ENCODE measurements at places on chromosomes 7 and 10.
A peak's percentile ranks its signal among the peaks of the same experiment; 100 is the strongest.

DNA sequence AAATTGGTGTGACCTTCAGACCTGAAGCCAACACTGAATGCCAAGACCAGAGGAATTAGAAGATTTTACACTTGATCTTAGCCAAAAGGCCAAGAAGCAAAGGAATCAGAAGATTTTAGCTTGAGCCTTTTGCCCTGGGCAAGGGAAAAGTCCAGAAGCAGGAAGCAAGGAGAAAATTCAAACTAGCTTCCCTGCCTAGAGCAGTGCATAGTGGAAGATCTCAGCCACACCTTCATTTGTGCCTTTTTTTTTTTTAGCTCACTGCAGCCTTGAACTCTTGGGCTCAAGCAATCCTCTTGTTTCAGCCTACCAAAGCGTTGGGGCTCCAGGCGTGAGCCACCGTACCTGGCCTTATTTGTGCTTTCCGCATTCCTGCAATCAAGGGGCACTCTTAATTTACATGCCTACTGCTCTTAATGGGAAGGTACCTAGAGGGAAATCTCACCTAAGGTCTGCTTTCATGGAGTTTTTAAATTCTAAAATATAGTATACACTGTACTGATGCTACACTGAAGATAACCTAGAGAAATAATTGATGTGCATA is 8.3 kb upstream of the PIP4K2A start:
- no peak for DNase-seq

DNA sequence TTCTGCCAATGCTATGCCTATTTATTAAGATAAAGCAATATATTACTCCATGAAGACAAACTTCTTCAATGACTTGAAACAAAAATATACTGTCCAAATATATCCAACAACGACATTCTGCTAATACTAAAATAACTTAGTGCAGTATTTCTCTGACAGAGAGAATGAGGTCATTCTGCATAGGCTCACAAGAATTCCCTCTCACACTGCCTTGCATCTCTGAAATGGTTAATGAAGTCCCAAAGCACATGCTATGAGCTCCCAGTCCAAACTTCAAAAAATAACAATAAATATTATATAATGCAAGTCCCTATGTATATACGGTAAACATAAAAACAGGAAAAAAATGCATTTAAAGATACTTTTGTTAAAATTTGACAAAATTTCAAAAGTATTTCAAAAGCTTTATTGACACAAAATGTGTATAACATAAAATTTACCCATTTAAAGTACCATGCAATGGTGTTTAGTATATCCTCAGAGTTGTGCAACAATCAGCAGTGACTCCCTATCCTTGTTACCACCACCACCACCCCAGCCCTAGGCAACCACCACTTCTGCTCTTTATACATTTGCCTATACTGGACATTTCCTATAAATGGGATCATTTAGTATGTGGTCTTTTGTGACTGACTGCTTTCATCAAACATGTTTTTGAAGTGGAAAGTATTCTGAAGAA is 27.6 kb downstream of the CHCHD3 start:
- DNase-seq: no peak

GRCh38 chr7:96224685-96225084 is 97.2 kb downstream of the SLC25A13 start:
- peak; percentile 16 for DNase-seq

DNA sequence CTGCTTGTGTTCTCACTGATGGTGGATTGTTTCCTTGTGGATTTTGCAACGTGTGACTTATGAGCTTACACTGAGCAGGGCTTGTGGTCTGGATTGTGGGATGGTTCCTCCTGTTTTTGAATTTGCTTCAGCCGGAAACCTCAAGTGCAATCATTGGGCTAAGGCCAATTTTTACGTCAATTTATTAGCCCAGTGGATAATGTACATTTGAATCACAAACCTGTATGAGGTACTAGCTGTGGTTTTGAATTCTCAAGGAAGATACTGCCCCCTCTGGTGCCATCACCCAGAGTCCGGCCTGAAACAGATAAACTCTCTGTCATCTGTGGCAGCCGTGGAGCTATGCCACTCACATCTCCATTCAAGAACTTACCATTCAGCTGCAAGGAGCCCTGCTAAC is 7.3 kb upstream of the ZNF777 start:
- DNase-seq: no peak

- no peak for DNase-seq
Measured at GRCh38 chr7:7639421-7639820, 1.1 kb upstream of the UMAD1 start.

DNA sequence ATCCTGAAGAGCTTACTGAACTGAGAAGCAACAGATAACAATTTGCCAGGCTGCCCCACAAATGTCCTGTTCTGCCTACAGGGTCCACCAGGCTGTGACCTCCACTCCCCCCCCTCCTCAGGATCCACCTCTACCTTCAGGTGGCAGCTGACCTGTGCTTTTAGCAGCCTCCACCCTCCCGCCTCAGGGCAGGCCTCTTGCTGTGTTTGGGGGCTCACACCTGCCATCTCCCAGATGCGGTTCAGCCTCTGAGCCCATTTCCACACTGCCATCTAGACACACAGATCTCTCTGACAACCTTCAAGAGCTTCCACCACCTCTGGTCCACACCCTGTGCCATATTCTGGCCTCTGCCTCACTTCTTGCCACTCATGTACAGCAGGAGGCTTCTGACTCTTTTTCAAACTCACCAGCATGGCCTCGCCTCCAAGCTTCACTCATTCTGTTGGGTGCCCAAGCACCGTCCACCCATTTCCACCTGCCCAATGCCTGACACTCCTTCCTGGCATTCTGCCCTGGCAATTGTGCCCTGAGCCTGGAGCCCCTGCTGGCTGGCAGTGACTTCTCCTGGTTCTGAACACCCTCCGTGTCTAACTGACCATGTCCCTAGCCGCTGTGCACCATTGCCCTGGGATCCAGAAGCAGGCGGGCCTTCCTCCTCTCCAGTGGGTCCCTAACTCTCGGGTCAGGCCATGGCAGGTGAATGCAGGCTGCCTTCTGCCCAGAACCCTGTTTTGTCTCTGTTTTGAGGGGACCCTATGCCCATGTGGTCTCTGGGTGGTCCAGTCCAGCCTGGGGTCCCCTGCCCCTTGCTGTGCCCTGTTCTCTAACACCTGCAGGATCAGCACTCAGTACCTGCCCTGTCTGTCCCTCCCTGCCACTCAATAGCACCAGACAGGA is 18.5 kb downstream of the TMEM72 start:
- no peak for DNase-seq

GRCh38 chr7:75866489-75867389 is 12.1 kb upstream of the RHBDD2 start:
- peak; percentile 42 for DNase-seq

DNA sequence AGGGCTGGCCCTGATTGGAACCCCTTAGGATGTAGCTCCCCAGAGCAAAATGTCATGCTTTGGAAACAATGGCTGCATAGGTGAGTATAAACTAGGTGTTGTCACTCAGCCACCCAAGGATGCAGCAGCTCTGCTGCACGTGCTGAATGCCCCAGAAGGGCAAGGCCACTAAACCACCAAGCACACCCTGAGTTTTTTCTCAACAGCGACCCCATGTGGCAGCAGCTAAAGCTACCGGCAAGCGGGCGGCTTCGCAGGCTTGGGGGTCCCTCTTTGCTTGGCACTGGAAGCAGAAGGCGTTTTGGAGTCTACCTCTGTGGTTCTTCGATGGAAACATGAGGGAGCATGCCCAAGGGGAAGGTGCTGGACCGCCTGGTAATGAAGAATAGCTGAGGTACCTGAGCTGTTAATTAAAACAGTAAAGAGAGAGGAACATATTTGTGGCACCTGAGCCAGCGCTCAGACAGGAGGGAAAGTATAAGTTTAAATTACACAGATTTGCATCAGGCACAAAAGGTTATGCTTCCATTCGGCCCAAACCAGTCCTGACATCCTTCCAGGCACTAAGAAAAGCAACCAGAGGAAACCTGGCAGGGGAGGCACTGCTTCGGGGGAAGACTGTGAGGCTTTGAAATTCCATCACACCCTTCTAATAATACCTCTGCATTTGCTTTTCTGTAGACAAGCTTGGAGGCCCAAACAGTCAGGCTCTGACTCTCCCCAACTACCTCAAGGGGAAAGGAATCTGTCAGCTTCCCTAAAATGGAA is 152.1 kb downstream of the GFRA1 start:
- DNase-seq: no peak

DNA sequence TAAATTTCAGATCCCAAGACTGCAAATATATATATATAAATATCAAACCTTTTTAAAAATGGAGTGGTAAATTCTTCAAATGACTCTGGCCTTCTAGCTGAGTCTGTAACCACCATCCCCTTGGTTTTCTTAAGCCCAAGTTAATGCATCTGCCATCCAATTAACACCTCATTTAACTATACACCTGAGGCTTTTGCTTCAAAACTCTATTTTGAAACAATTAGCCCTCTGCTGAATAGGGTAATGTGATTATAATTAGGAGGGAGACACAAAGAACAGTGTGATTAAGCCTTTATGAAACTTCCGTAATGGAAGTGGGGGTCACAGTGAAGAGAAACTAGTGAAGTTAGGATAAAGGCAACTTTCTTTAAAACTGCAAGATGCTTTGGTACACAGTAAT is 83.6 kb downstream of the GPR37 start:
- DNase-seq: no peak

GRCh38 chr7:83111391-83111790 is 51.3 kb downstream of the PCLO start:
- DNase-seq: no peak

DNA sequence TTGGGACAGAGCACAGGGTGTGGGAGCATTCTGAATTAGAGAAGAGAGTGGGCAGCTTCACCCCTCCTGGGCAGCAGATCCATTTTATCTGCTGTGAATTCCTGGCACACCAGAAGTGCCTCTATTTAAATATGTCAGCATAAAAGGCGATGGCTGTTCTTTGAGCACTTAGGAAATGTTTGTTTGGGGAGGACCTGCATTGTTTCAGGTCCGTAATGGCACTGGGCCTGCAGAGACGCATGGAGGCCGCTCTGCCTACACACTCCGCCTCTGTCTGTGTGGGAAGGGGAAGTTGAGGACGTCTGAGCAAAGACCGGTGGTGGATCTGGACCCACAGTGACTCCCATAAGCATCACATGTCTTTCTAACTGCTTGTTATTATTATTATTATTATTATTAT is 253.2 kb downstream of the CAMK1D start:
- DNase-seq: no peak

GRCh38 chr10:22647244-22647643 is 67.1 kb downstream of the PIP4K2A start:
- DNase-seq: no peak

GRCh38 chr10:70779088-70779487 is 6.1 kb downstream of the TBATA start:
- DNase-seq: no peak

DNA sequence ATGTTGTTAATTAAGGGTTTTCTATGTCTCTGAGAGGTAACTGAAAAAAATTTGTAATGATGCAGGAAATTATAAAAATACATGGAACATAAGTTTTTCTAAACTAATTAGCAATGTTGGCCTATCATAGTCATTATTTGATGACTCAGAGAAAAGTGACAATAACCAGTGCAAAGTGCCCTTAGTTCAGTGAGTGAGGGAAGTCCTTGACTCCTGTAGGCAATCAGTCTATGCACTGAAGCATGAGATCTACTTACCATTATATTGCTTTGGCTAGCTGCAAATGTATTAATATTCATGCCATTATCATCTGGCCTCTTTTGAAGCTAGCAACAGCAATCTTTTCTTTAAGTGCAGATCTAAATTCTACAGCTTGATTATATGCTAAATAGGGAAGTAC is 40.6 kb downstream of the CCDC172 start:
- DNase-seq: no peak

DNA sequence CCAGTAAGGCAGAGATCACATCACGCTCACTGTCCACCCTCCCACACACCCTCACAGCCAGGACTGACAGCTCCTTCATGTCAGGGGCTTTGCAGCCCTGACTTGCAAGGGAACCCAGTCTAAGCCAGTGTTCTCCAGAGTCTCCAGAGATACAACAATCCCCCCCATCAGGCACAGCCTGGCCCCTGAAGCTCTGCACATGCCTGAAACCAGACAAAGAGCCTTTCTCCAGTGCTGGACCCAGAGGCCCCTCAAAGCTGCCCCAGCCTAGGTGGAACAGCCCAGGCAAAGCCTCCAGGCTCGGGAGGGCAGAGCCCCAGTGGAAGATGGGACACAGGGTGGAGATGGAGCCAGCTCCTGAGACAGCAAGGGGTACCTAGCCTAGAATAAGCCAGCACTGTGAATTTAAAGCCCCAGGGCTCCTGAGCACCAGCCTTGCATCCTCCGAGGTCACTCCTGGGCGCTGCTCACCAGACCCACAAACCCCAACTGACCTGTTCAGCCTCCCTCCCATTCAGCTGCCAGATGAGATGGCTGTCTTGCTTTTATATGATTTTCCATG is 50.2 kb downstream of the GRID1 start:
- no peak for DNase-seq

GRCh38 chr7:151432658-151433521 is 7.1 kb downstream of the CRYGN start:
- no peak for DNase-seq

- DNase-seq: no peak
Measured at GRCh38 chr7:91852263-91852741, 28.2 kb downstream of the MTERF1 start.

DNA sequence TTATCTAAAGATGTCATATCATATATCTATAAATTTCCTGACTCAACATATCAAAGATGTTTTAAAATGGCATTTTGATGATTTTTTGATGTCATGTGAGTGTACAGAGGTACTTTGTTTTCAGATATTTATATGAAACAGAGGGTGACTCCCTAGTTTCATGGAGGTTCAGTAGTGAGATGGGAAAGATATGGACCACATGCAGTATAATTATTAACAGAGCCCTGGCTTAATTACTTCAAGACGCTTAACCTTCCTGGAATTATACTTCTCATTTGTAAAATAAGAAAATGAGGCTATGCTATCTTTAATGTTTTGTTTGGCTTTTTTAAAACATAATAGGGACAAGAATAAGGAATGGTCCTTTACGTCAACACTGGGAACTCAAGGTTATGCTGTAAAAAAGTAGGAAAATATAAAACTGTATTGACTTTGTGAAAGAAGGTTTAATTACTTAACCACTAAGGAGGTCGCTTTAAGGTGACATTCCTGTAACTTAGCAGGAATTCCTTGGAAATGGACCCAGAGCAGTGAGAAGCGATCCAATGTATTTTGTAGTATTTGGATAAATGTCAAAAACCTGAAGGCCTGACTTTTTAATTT is 821.0 kb upstream of the IGFBP3 start:
- no peak for DNase-seq

DNA sequence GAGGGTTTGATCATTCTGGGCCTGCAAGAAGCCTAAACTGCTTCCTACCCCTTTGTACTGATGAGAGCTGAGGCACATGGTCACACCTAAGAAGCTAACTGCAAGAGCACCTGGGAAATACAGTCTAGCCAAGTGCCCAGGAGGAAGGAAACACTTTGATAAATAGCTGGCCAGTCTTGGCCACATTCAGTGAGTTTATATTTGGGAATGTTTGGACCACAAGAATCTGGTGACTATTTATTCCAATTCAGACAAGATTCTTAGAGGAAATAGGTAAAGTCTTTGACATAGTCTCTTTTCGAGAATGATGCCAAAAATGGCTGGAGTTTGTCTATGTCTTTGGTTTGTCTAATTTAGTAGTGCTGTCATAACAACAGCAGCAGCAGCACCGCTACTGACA is 213.6 kb downstream of the KIF20B start:
- no peak for DNase-seq

Measured in NCI-H1694 (cell line).